ENCODE measurements at places on chromosomes 3 and 15.

- DNase-seq: no peak
Observed at GRCh38 chr3:123439806-123440580, 8.9 kb downstream of the ADCY5 start.

- no peak for DNase-seq
Observed at GRCh38 chr3:31804251-31805051, 176.6 kb downstream of the OSBPL10 start.

- no peak for DNase-seq
Observed at GRCh38 chr3:12750658-12751071, 8.4 kb downstream of the TMEM40 start.

DNA sequence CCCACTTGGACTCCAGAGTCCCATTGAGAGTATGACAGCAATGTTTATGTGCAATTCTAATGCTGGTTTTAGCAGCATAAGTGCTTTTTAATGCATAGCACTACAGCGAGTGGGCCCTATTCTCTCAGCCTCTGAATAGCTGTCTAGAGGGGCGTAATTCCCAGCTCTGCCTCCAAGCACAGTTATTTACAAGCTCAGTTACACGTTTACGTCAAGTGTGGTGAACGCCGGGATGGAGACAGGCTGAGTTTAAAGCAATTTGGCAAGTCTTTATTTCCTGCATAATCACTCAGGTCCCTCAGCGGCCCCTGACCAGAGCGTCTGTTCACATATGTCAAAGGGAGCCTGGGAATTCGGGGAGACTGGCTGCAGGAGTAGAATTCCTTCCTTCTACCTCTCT lies 43.9 kb downstream of the SOX14 start:
- no peak for DNase-seq

- no peak for DNase-seq
Observed at GRCh38 chr3:46440531-46441294, 24.0 kb downstream of the LTF start.

GRCh38 chr3:182807061-182807460 lies 13.8 kb downstream of the ATP11B start:
- no peak for DNase-seq

- DNase-seq: no peak
Observed at GRCh38 chr3:60308808-60309207, 942.4 kb downstream of the FHIT start.

DNA sequence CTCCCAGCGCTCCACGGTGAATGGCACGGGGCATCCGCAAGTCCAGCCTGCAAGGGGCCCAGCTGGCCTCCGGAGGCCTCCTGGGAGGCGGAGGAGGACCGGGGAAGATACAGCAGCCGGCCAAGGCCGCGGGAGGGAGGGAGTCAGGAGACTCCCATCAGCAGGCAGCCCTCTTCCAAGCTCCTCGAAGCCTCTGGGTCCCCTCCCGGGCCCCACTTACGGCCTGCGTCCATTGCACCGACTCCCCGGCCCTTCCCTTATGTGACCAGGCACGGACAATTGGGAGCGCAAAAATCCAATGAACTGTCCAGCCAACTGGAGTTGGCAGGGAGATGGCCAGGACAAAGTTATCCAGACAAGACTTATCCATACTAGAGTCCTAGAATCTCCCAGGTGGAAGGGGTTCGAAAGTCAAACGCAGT lies 668 bp downstream of the MFGE8 start:
- DNase-seq: no peak

DNA sequence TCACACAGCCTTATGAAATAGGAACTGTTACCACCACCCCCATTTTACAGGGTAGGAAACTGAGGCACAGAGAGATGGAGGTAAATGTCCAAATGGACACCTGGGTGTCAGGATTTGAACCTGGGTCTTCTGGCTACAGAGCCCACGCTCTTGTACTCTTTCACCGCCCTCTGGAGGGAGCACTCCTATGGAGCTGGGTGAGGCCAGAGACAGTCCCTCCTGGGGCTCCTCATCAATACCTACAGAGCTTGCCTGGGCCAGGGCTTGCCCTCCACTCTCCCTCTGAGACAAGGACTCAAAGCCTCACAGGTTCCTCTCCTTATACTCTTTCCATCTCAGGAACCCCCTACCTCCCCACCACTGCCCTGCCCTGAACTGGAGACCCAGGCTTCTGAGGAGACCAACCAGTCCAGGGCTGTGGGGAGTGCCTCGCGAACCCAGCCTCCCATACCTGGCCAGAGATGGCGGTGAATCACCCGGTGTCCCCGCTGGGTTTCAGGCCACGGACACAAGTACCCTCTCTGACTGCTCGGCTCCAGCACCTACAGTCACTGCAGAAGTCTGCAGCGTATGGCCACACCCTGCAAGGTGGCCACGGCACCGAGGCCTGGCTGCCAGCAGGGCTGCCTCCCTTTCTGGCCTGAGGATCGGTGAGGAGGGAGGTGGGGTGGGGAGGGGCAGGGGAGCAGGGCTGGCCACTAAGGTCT lies 22.1 kb upstream of the ATP2B2 start:
- DNase-seq: no peak

DNA sequence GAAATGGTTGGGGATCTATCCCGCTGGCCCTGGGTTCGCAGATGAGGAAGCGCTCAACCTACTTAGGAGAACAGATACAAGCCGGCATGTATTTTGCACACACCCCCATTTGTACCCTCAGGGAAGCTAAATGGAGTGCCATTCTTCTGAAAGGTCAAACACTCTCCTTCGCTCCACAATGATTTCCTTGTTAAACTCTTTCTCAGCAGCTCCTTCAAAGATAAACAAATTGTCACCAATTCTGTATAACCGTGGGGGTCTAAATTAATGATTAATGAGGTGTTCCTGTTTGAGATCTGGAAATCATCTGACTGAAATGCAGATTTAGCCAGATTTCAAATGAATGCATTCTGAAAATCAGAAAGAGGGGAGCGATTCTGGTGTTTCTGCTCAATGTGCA lies 124.0 kb downstream of the MEGF11 start:
- no peak for DNase-seq

DNA sequence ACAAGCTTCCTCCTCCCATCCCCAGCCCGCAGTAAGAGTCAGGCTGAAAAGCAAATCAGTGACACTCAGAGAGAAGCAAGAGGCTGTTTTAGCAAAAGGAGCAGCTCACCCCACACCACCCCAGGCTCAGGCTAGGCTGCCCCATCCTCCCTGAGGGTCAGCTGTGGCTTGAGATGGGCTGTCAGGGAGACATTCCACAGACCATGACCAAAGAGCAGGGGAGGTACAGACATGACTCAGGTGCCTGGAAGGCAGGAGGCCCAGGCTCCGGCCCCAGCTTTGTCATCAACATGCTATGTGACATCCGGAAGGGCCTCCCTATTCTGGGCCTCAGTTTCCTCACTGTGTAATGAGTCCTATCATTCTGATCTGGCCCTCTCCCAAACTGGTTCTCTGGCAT lies 24.7 kb downstream of the HCN4 start:
- no peak for DNase-seq

DNA sequence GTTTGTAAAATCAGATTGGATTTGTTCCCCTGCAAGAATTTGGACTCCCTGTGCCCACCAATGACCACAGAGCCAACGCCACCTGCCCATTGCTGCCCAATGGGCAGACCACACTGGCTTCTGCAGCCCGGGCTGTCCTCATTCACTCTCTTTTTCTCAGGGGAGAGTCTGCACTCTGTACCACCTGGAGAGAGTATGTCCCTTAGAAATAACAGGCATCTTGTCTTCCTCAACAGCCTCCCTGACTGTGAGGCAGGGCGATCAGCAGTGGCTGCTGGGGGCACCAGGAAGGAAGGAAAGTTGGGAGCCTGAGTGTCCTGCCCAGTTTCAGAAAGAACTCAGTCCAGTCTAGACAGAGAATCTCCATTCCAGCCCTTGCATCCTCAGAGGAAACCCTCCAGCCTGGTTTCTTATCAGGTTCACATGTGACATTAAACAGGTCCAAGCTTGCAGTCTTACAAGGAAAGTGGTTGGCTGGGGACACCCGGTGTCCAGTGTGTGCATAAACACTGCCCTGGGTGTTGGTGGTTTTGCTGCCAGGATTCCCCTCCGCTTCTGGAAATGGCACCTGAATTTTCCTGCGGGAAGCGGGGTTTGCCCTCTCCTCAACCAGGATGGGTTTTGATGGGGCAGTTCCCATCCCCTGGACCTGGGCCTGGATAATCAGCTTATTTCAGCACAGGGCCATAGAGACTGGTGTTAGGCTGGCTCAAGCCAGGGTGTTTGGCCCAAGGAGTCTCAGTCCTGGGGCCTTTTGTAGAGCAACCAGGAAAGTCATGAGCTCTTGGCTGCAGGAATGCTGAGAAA lies 37.2 kb downstream of the SSUH2 start:
- no peak for DNase-seq

DNA sequence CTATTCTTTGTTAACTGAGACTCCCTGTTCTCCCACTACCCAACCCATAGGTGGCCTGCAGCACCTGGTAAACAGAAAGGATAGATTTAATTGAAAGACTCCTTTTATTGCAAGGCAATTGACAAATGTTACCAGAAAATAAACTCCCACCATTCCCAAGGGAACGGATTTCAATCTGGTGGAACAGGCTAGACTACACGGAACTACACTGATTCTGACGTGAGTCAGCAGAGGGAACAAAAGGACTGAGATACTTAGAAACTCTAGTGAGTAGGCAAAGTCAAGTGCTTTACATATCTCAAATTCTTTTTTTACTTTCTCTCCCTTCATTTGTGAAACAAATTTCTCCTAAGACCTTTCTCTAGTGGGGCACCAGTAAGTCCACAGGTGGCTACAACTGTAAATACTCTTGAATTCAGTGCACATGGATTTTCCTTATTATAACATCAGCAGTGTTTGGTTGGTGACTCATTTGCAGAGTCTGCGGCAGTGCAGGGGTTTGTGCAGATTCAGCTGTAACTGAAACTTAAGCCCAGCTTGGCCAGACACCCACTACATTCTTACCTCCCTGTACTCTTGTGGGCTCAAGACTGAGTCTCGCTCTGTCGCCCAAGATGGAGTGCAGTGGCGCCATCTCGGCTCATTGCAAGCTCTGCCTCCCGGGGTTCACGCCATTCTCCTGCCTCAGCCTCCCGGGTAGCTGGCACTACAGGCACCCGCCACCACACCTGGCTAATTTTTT lies 34.3 kb upstream of the PLSCR2 start:
- peak; percentile 74 for DNase-seq

DNA sequence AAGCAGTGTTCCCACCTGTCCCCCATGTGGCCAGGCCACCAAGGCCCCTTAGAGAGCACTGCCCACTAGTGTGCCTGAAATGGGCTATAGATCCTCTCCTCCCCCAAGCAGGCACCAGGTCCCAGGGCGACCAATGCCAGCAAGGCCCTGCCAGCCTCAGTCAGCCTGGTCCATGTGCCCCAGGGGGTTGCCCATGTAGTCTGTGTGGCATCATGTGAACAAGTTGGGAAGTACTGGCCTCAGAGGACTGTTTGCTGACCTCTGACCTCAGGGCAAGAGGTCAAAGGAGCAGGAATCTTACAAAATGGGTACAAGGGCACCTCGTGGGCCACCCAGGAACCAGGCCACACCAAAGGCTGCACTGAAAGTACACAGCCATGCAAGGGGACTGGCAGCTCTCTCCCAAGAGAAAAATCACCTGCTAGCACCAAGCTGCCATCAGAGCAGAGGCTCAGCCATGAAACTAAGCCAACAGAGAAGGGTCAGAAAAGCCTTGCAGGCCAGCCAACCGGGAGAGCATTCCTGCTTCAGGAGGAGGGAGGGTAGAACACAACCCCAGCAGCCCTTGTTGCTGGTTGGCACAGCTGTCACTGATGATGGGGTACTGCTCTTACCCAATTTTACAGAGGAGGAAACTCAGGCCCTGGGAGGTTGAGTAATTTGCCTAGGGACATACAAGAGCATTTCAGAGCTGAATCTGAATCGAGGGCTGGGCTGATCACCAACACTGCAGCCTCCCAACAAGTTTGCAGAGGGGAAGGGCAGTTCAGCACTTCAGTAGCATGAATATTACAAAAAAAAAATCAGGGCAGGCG lies 5.2 kb upstream of the FURIN start:
- DNase-seq: no peak

- DNase-seq: no peak
Observed at GRCh38 chr3:171445620-171446204, 14.5 kb downstream of the TNIK start.

- DNase-seq: no peak
Observed at GRCh38 chr15:92435145-92435544, 41.5 kb downstream of the ST8SIA2 start.

DNA sequence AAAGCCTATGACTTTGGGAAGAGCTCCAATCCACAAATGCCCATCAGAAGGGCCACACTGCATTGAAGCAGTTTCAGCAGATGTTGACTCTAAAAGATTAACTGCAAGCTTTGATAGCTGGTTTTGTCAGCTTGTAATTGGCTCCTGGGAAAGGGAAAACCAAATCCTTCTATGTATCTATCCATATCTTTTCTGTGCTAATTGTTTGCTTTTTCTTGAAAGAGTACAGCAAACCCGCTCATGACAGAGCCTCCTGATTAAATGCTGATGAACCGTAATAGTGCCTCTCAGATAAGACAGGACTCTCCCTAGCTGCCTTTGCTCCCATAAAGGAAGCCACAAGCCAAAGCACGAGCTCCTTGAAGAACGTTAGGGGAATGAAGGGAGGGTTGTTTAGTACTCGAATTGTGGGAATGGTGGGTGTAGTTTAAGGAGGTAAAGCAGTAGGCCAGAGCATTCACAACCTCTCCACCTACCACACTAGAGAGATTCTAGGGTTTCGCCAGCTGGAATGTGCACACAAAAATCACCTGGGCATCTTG lies 33.6 kb upstream of the LRIG1 start:
- no peak for DNase-seq

GRCh38 chr3:177553012-177553411 lies 355.7 kb upstream of the TBL1XR1 start:
- no peak for DNase-seq

DNA sequence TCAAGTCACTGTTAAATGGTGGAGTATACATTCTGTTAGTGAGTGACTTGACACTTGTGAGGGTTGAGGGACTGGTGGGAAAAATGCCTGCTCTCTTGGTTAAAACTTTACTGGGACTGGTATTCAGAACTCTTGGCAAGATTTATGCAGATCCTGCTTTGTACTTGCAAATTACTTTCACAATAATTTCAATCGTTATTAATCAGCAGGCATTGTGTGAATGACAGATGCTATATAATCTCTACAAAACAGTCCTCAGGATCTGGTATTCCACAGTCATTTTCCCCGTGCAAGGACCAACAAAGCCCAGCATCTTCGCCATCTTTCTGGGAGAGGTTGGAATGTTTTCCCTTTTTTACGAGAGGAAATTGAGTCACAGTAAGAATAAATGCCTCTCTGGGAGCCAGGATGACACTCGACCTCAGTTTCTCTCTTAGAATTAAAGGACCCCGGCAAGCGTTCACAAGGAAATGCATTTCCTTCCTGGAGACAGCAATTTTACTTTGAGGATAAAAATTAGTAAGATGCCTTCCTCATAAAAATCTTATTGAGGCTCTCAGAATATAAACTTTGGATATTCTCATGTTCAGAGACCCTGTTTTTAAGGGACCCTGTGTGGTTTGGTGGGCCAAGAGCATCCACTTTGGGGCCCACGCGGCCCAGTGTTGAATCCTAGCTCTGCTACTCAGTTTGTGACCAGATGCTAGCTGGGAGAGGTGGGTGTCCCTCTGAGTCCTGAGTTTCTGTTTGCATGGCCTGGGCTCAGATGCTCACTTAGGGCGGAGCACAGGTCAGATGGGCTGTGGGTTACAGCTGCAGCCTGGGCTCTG lies 45.3 kb upstream of the PLCL2 start:
- DNase-seq: no peak

- no peak for DNase-seq
Observed at GRCh38 chr15:32659340-32660155, 18.0 kb downstream of the SCG5 start.

GRCh38 chr3:188918093-188918492 lies 253.7 kb upstream of the TPRG1 start:
- no peak for DNase-seq
